ENCODE measurements at places on chromosomes 16 and 17. TPM values are rescaled to one million over a fixed set of nuclear protein-coding genes. Genes with fewer than 3 reads are reported as not detected.
A peak's percentile ranks its signal among the peaks of the same experiment; 100 is the strongest.

Gene PRSS36
- 1.4 TPM for total RNA-seq

Gene LITAFD
- total RNA-seq = not detected

Gene TNP2
- not detected for total RNA-seq

Gene CA5A
- not detected for total RNA-seq

Gene RHBDL1
- 2.3 TPM for total RNA-seq

Gene SPG7
- 104 TPM for total RNA-seq

Gene MARVELD3
- total RNA-seq = not detected

Gene ARL5C
- total RNA-seq = not detected

GRCh38 chr17:50199211-50199802, 2.1 kb downstream of the COL1A1 start:
- DNase-seq = peak; percentile 18

DNA sequence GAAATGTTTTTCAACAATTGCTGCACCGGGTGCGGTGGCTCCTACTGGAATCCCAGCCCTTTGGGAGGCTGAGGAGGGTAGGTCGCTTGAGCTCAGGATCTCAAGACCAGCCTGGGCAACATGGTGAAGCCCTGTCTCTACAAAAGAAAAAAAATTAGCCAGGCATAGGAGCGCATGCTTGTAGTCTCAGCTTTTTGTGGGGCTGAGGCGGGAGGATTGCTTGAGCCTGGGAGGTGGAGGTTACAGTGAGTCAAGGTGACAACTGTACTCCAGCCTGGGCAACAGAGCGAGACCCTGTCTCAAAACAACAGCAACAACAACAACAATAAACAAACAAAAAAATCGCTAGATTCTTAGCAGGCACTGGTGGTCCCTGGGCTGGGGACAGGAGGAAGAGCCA, 28.5 kb downstream of the IL21R start:
- no peak for DNase-seq

DNA sequence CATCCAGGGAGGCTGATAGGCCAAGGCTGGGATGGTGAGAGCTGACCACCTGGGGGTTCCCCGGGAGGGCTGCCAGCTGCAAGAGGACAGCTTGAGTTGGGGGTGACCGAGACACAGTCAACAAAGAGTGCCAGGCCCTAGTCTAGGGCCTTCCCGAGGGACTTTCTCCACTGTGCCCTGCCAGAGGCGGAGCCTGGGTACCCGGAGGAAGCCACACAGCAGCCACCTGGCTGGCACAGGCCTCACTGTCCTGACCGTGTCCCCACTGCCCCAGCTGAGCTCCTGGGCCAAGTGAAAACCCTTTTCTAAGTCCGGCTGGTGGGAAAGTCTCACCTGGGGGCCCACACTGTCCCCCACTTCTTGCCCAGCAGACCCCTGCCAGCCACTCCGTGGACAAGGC, 71.9 kb upstream of the GSE1 start:
- no peak for DNase-seq

GRCh38 chr17:72049914-72050313, 70.9 kb upstream of the SOX9 start:
- DNase-seq = no peak

DNA sequence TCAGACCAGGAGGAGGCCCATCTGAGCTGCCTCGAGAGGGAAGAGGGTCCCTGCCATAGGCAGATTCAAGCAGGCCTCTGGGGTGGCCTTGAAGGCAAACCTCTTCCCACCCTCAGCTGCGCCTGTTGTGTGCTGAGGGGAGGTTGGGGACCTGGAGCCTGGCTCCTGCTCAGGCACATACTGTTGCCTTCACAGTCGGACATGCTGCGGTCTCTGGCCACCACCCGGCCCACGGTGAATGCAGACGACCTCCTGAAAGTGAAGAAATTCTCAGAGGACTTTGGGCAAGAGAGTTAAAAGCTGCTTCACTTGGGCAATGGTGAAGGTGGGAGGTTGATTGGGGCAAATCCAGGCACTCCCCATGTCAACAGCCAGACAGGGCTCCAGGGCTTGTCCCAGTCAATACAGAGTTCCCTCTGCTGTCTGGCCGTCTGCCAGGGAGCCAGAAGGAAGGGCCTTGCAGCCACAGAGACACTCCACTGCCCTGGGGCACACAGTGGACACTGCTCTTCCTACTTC, 6.3 kb downstream of the PDF start:
- peak; percentile 62 for DNase-seq

GRCh38 chr17:34683390-34683789, 104.0 kb downstream of the TMEM132E start:
- DNase-seq = no peak

GRCh38 chr16:1258906-1259759, 3.3 kb downstream of the TPSD1 start:
- DNase-seq = no peak

DNA sequence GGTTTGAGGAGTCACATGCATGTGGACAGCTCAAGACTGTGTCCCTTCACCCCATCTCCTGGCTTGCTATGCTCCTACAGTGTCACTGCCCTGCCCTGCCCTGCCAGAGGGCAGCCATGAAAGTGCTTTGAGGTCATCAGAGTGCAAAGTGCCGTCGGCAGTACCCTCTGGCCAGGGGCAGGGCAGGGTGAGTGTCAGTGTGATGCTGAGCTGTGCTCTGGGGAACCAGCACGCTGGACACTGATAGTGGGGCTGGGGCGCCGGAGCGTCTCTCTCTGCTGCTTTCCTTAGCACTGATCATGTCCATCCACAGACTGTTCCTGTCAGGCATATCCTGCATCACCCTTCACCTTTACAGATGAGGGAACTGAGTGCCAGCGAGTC, 1.6 kb upstream of the SPATA32 start:
- DNase-seq = no peak

GRCh38 chr16:31107465-31107867, 720 bp upstream of the BCKDK start:
- no peak for DNase-seq

GRCh38 chr17:62125307-62125706, 60.2 kb upstream of the MED13 start:
- no peak for DNase-seq

- DNase-seq = no peak
Measured at GRCh38 chr17:2453866-2454265, 53.0 kb upstream of the MNT start.

DNA sequence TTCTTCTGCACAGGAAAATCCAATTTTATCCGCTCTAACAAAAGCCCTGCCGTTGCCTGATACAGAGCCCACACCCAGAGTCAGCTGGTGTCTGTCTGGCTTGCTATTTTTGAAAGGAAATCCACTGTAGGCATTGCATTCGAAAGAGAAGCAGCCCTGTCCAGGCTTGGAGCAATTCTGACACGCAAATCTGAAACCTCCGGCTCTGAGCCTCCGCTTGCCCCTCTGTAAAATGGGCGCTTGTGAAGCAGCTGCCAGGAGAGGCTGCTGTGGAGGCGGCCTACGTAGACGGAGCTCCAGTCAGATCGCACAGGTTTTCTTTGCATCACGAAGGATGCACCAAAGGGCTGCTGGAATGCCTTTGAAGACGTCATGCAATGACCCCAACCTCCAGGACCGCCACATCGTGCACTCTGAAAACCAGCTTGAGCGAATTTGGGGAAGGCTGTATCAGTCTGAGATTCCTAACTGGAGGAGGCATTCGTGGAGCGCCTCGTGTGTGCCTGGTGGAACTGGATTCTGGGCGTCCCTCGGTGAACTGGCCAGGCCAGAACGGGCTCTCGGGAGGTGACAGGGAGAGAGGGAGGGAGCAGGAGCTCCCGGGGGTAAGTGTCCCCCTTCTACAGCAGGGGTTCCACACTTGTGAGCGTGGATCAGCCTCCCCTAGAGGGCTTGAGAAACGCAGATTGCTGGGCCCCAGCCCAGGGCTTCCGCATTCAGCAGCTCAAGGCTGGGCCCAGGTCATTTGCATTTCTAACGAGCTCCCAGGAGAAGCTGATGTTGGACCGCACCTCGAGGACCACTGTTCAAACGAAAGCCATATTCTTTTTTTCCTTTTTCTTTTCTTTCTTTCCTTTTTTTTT, 215.5 kb downstream of the MRTFB start:
- DNase-seq = no peak

- no peak for DNase-seq
Measured at GRCh38 chr16:66474750-66475199, 47.7 kb downstream of the BEAN1 start.

GRCh38 chr16:11090232-11090631, 145.9 kb downstream of the CLEC16A start:
- no peak for DNase-seq

DNA sequence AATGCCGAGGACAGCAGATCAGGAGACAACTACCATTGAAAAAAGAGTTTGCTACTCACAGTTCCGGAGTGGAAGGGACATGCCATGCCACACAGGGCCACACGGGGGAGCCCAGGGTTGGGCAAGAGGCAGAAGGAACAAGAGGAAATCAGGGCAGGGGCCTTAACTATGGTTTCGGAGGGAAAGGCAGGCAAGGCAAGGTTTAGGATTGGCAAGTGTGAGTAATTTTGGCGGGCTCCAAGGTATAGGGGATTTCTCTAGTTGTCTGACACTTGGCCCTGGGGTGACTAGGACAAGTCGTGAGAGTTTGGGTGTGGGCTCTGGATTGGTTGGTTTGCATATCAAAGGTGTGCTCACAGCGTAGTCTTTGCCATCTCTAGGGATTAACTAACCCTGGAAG, 27.0 kb upstream of the NTN1 start:
- peak; percentile 73 for DNase-seq

GRCh38 chr17:31532081-31532480, 140.6 kb downstream of the RAB11FIP4 start:
- no peak for DNase-seq

DNA sequence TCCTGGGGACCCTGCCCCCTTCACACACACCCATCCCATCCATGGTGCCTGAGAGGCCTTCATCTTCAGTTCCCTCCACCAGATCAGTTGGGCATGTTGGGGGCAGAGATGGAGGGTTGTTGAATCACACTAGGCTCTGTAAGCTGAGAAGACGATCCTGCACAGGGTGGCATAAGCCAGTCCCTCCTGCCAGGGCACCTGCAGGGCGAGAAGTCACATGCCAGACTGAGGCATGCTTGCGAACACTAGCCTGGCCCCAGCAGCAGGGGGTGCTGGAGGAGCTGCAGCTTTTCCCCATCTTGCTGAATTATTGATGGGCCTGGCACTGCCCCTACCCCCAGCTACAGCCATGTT, 6.1 kb upstream of the TBX2 start:
- no peak for DNase-seq
